Vagina (tissue), 2 donors: ENCODE measurements at places on chromosomes 7 and 10.

GRCh38 chr7:6618621-6619020, 3.2 kb downstream of the ZNF853 start:
- H3K36me3 ChIP-seq = peaks cover 8% of the 10 kb centered on the region
- DNase-seq = no peak

DNA sequence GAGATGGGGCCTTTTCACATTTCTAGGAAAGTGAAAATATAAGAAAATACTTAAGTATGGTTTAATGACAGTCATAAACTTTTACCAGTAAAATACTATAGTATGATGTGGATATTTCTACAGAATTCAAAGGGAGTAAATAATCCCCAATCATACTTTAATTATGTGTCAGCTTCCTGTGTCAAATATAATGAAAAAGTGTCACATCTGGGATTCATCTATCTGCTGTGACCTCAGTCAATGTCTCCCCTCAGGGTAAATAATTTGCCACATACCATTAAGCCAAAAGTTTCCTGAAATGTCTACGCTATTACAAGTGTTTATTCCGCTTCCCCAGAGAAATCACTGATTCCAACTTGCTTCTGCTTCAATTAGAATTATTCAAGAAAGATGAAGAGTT, 110.5 kb downstream of the ITGA8 start:
- no peaks in the 10 kb centered on the region for H3K36me3 ChIP-seq
- no peak overlapping the region for H3K27ac ChIP-seq
- H3K27me3 ChIP-seq = no peaks in the 10 kb centered on the region
- H3K4me3 ChIP-seq = no peak overlapping the region
- no peak for DNase-seq
- H3K4me1 ChIP-seq = peaks cover 9% of the 10 kb centered on the region

- no peak overlapping the region for H3K4me3 ChIP-seq
- H3K27ac ChIP-seq = no peak overlapping the region
- H3K4me1 ChIP-seq = peaks cover 8% of the 10 kb centered on the region
- DNase-seq = no peak
Observed at GRCh38 chr7:74505471-74506324, 52.0 kb downstream of the GTF2IRD1 start.

DNA sequence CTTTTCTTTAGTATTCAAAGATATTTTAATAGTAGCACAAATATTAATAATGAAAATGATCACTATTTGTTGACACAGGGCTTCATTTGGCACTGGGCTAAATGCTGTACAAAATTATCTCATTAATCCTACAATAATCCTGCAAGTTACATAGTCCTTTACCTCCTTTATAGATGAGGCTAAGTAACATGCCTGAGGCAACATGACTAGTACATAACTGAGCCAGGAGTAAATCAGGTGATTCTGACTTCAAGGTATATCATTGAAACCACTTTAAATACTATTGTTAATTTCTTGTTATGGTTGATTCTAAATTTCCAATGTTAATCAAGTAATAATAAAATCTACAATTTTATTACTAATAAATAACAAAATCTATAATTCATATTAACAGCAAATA, 39.8 kb downstream of the SEM1 start:
- no peak overlapping the region for H3K4me3 ChIP-seq
- peaks cover 7% of the 10 kb centered on the region for H3K36me3 ChIP-seq
- H3K4me1 ChIP-seq = peaks cover 12% of the 10 kb centered on the region
- no peak for DNase-seq
- H3K27me3 ChIP-seq = no peaks in the 10 kb centered on the region

GRCh38 chr7:120441850-120442249, 168.9 kb downstream of the KCND2 start:
- H3K36me3 ChIP-seq = no peaks in the 10 kb centered on the region
- H3K4me1 ChIP-seq = no peaks in the 10 kb centered on the region
- no peaks in the 10 kb centered on the region for H3K27me3 ChIP-seq
- no peak for DNase-seq
- H3K4me3 ChIP-seq = no peak overlapping the region

DNA sequence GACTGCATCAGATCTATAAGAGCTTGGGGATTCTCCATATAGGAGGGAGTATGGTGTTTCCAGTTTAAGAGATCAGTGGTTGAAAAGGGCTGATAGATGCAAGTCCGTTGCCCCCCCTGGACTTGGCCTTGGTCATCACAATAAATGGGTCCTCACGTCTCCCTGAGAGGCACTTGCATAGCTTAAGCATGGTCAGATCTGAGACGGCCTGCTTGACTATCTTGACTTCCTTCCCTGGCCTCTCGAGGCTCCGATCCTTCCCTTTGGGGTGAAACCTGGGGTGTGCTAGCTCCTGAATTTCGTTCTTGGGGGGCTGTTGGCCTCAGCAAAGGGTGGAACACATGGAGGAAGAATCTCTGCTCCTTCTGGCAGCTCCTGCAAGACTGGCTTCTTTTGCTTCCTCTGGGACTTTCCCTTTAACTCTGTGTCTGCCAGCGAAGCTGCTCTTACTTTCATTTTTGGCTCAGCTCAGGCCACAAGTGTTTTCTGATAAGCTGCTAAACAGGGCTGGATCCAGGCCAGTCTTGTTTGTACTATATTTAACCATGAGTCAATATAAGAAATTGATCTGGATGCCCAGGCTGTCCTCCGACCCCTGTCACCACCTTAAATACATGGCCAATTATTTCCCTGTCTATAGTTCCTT, 11.2 kb upstream of the ZNF485 start:
- no peak overlapping the region for H3K27ac ChIP-seq
- H3K4me3 ChIP-seq = peak overlapping the region; percentile 19
- H3K27me3 ChIP-seq = no peaks in the 10 kb centered on the region
- H3K4me1 ChIP-seq = peaks cover 17% of the 10 kb centered on the region

GRCh38 chr7:70307544-70308106, 709.4 kb downstream of the AUTS2 start:
- DNase-seq = no peak
- no peak overlapping the region for H3K27ac ChIP-seq
- H3K36me3 ChIP-seq = no peaks in the 10 kb centered on the region
- no peaks in the 10 kb centered on the region for H3K27me3 ChIP-seq
- H3K4me1 ChIP-seq = no peaks in the 10 kb centered on the region
- H3K4me3 ChIP-seq = no peak overlapping the region

DNA sequence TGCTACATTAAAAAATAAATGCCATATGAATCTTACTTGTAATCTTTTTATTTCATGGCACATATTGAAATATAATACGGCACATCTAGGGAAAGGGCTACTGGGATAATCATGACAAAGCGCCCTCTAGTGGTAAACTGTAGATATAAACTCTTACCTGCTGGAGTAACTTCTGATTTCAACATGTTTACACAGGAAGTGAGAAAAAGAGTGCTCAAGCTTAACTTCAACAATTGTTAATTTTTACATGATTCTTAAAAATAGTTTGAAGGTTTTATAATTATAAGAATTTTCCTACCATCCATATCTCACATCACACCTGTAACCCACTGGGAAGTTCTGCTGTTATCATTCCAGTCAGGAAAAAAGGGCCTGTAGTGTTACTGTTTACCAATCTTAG, 2.0 kb upstream of the HEPACAM2 start:
- no peaks in the 10 kb centered on the region for H3K27me3 ChIP-seq
- no peak overlapping the region for H3K27ac ChIP-seq
- no peak overlapping the region for H3K4me3 ChIP-seq
- peaks cover 13% of the 10 kb centered on the region for H3K4me1 ChIP-seq
- DNase-seq = no peak

GRCh38 chr7:104862719-104863118, 151.3 kb upstream of the KMT2E start:
- no peaks in the 10 kb centered on the region for H3K4me1 ChIP-seq
- no peaks in the 10 kb centered on the region for H3K27me3 ChIP-seq
- H3K4me3 ChIP-seq = no peak overlapping the region
- no peaks in the 10 kb centered on the region for H3K36me3 ChIP-seq

GRCh38 chr7:124956160-124956559, 26.5 kb upstream of the POT1 start:
- no peaks in the 10 kb centered on the region for H3K4me1 ChIP-seq
- H3K36me3 ChIP-seq = no peaks in the 10 kb centered on the region
- no peak for DNase-seq

DNA sequence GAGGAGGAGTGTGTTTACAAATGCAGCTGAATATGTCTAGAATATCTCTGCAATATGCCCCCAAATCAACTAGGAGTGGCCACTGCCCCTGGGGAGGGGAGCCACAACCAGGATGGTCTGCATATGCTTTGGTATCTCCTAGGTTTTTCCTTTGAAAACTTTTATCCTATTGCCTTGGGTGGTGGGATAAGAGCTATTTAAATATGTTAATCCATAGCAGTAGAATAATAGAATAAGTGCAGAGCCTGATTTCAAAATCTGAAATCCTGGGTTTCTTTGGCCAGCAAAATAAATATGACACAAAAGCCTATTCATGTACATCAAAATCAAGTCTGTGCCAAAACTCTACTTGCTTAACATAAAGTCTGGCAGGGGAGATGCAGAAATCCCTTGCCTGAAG, 79.6 kb upstream of the FGFR2 start:
- H3K4me3 ChIP-seq = no peak overlapping the region
- no peak overlapping the region for H3K27ac ChIP-seq
- H3K36me3 ChIP-seq = no peaks in the 10 kb centered on the region
- no peak for DNase-seq
- H3K27me3 ChIP-seq = no peaks in the 10 kb centered on the region

DNA sequence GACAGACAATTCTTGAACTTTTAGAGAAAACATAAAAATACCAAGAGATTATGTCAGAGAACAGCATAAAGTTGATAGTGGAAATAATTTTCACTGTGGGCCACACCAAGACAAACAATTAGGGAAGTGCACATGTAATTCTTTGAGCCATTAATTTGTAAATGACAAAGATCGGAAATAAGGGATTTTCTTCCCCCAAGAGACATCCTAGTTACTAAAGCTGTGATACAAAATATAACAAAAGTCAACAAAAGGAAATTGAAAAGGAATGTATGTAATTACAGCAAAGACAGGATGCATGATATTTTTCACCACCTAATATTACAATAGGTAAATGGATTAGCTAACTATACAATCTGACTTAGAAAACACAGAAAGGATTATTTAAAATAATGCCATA, 12.4 kb upstream of the LRRC72 start:
- no peak for DNase-seq
- H3K27ac ChIP-seq = no peak overlapping the region
- H3K27me3 ChIP-seq = no peaks in the 10 kb centered on the region
- no peak overlapping the region for H3K4me3 ChIP-seq
- no peaks in the 10 kb centered on the region for H3K4me1 ChIP-seq

- no peak for DNase-seq
- H3K27ac ChIP-seq = peak overlapping the region; percentile 39
- H3K4me3 ChIP-seq = no peak overlapping the region
- no peaks in the 10 kb centered on the region for H3K27me3 ChIP-seq
Observed at GRCh38 chr10:12699781-12700556, 301.5 kb downstream of the CCDC3 start.

GRCh38 chr10:68153473-68154210, 44.4 kb downstream of the MYPN start:
- H3K27ac ChIP-seq = no peak overlapping the region
- DNase-seq = no peak
- no peaks in the 10 kb centered on the region for H3K36me3 ChIP-seq
